ENCODE measurements at places on chromosomes 1 and 21.

GRCh38 chr1:175043824-175044223 is 20.6 kb upstream of the MRPS14 start:
- DNase-seq = no peak

DNA sequence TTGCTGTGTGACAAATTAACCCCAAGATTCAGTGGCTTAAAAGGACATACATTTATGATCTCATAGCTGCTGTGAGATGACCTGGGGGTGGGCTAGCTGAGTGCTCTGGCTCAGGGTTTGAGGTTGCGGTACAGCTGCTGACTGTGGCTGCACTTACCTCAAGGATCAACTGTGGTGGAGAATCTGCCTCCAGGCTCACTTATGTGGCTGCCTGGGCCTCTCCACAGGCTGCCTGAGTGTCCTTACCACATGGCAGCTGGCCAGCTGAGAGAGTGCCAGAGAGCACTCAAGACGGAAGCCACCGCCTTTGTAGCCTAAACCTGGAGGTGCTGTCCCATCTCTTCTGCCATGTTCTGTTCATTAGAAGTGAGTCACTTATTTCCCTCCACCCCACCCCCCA is 5.7 kb downstream of the LRRC71 start:
- no peak for DNase-seq

DNA sequence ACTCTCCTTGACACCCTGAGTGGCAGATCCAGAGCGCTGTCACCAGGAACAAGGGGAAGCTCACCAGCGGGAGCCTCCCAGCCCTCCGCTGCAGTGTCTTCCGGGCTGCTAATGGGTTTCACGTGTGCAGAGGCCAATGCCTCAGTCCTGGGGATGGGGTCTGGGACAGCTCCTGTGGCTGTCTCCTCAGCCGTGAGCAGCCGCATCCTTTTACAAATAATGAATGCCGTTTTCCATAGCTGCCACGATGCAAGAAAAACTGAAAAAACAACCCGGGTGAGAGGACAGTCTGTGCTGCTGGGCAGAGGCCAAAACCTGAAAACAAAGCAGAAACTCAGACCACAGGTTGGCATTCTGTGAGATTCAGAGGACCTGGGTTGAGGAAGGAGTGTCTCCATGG is 212.2 kb upstream of the RAB4A start:
- no peak for DNase-seq

DNA sequence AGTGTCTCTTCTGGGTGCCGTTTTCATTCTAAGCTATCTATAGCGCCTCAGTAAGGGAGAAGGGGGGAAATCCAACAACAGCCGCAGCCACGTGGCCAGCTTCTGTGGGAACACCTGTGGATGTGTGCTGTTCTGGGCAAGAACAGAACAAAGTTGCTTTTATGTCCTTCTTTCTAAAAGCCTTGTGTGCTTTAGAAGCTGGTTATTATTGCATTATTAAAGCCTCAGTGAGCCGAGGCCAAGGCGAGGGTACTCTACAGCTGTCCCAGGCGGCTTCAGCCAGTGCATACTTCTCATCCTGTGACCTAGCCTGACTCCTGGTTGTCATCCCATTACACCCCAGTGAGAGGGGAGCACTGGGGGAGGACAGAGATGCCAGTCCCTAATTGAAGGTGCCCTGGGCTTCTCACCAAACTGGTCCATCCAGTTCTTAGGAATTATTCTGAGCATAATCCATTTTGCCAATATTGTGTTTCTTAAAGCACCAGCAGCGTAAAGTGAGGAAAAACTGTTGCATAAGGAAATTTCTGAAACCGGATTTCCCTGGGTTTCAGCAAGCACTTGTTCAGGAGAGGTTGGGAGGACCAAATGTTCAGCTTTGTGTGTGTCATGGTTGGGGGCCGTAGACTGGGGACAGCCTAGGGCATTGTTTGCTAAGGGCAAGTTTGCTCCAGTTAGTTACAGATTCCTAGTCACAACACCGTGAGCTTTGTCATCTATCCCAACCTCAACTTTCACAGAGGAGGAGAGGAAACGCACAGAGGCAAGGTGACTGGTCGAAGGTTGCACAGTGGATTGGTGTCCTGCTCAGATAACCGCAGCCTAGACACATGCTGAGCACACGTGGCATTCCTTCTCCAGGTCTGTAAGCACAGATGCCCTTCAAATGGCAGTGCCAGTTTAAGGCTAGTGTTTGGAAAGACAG is 61.0 kb upstream of the ATP1A1 start:
- DNase-seq = no peak
